CD8-positive, alpha-beta memory T cell (primary cell): ENCODE measurements at places on chromosomes 7 and 10. TPM values are rescaled to one million over a fixed set of nuclear protein-coding genes. Genes with fewer than 3 reads are reported as not detected.
A peak's percentile ranks its signal among the peaks of the same experiment; 100 is the strongest.

DNA sequence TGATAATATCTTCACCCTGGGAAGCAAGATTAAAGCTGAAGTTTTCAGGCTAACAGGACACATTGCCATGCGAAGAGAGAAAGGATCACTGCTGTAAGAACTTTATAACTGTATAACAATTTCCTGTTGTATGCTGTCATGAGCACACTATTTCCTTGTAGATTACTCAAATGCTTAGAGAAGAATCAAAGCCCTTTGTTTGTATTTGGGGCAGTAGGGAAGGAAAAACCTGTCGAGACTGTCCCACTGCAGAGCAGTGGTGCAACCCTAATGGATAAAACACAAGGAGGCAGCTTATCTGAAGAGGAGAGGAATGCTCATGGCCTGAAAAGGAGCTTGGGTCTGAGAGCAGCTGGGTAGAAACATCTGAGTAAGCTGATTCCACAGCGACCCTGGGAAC, 327.7 kb upstream of the NPSR1 start:
- DNase-seq, result no peak

DNA sequence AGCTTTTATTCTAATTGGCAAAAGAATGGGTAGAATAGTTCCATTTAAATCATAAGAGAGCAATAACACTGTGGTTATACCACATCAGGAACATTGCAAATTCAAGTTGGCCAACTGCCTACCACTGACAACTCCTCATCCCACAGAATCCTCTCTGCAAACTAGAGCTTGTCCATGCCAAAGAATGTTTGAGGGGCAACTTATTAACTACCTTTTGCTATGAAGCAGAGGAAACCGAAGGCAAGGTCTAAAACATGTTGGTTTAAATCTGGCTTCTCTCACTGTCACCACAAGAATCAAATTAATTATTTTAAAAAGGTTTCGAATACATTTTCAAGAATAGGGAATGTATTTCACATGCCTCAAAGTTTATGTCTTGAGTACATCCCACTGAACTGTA, 36.0 kb downstream of the RHOBTB1 start:
- no peak for DNase-seq

DNA sequence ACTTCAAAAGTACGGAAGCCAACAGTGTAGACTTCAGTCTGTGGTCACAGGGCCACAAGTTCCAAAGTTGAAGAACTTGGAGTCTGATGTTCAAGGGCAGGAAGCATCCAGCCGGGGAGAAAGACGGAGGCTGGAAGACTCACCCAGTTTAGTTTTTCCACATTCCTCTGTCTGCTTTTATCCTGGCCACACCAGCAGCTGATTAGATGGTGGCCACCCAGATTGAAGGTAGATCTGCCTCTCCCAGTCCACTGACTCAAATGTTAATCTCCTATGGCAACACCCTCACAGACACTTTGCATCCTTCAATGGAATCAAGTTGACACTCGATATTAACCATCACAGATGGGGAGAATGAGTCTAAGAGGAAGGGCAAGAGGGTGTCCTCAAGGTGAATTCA, 19.3 kb upstream of the FRMD4A start:
- no peak for DNase-seq

DNA sequence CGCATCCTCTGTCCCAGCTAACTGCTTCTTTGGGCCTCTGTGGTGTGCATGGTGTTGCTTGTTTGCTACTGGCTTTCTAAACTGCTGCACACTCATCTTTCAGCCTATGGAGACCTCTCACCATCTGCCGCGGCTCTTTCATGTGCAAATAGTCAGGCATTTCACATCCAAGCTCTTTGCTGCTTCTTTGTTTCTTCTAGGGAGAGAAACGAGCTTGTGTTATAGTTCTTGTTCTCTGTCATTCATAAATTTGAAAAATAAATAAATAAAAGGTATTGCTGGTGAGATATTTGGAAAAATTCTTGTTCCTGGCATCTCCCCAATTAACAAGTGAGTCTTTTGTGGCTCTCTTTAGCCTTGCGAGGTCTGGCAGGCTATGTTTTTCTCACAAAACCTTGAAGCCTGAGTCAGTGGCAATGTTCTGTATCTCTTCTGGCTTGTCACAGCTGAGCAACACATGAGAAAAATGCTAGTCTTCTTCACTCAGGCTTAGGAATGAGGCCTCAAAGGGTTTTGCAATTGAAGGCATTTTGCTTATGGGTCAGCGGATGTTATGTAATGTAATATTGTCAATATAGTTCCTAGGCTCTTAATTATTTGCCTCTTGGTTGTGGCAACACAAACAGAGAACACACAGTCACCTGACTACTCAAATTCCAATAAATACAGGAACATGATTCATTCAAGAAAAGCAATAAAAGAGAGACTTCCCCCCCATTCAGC, 274.0 kb downstream of the FRMD4A start:
- DNase-seq, result no peak

GRCh38 chr10:33330543-33331378, 3.7 kb downstream of the NRP1 start:
- DNase-seq, result peak; percentile 45

DNA sequence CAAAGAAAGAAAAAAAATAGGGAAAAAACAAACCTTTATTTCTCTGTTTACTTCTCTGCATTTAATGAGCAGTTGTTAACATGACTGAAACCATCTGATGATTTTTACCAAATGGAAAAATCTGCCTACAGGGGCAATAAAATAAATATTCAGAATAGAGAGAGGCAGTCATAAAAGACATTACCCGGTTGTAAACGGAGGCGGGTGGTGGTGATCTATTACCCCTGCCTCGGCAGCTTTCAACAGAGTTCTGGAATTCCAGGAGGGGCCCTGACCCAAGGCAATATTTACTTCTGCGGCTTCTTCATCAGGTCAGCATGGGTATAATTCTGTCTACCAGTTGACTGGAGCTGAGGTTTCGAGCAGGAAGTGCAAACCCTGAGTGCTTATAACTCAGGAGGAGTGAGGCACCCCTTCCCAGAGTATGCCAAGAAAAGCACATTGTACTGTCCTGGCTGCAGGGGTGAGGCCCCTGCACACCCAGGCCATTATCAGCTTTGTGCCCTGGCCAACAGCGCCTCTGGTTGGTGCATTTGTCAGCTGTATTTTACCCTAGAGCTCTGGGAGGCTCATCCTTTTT, 8.2 kb upstream of the CXCL12 start:
- no peak for DNase-seq

- no peak for DNase-seq
These were observed 38.1 kb downstream of the RELN start for GRCh38 chr7:103951311-103951710.

DNA sequence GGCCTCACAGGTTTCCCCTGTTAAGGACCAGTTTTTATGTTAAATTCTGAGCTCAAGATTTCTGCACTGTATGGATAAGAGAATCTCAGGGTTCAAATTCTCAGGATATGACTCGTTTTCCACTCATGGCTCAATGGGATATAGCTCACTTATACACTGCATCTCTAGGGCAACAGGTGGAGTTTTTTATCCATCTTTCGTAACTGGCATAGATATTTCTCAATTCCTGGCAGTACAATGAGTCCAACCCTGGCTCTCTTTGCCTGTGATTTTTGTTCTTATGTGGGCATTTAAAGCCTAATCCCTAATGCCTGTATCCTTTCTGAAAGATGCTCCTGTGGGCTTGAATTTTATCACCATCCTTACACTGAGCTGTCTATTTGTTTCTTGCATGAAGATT, 7.6 kb downstream of the CCDC172 start:
- DNase-seq, result no peak

GRCh38 chr7:95411036-95411435, 14.9 kb upstream of the PON3 start:
- no peak for DNase-seq

GRCh38 chr7:37467002-37467401, 18.3 kb upstream of the ELMO1 start:
- DNase-seq, result no peak

DNA sequence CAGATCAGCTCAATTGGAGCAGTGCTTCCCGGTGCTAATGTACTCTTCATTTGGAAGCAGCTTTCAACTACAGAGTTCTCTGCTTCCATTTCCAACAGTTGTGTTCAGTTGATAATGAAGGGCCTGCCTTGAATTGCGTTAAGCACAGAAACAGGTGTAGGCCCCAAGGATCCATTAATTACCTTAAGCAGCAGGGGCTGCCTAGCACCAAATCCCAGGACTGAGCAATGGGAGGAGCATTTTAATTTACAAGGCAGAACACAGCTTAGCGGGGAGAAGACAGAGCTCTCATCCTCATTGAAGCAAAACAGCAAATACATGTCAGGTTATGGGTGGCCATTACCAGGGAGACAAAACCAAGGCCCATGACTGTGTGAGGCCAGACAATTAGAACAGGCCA, 349.6 kb downstream of the TFEC start:
- DNase-seq, result no peak

DNA sequence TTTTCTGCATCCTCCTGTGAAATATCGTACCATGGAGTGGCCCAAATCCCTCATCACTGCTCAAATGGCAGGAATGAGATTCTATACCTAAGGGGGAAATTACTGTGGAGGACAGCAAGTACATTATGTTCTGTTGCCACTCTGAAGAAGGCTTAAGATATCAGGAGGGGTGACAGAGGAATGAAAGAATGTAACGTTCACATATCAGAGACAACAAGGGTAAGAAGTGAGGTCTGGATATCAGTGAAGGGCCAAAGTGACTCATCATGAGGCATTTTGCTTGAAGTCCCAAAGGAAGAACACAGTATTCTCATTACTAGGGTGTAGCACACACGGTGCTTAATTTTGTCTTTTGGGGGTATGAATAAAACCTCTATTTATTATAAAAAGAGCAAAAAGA, 71.5 kb upstream of the SLC13A1 start:
- DNase-seq, result no peak

DNA sequence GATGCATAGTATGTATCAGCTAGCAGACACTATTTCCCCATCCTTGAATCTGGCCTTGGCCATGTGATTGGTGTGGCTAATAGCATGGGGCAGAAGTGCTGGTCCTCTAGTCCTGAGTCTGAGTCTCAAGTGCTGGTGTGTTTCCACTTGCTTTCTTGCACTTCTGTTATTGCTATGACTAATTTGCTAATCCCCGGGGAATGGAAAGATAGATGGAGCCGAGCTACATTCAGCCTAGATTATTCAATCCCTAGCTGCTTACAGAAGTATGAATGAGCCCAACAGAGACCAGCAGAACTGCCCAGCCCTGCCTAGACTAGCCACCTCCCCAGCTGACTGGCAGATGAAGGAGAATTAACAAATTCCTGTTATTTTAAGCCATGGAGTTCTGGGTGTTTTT, 53.2 kb upstream of the SYPL1 start:
- no peak for DNase-seq

- DNase-seq, result no peak
These were observed 223.7 kb downstream of the LHFPL3 start for GRCh38 chr7:104552102-104552501.

- no peak for DNase-seq
These were observed 75.2 kb downstream of the USP6NL start for GRCh38 chr10:11536228-11536627.

- DNase-seq, result no peak
These were observed 859 bp upstream of the CH25H start for GRCh38 chr10:89207801-89208551.

- DNase-seq, result no peak
These were observed 364.1 kb downstream of the GATA3 start for GRCh38 chr10:8418631-8419030.

DNA sequence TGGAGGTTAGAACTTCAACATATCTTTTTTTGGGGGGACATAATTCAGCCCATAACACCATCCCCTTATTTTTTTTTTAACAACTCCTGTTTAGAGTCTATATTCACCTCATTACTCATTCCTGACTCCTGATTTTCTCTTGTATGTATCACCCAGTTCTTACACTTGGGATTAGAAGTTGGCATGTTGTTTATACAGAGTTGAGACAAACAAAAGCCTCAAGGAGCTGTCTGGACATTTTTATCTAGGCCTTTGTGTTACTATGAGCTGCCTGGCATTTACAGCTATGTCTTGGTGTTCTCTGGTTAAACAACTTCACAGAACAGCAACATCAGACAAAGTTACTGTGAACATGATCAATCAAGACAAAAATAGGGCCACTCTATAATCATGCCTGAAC, 517.5 kb downstream of the KIF20B start:
- no peak for DNase-seq

GRCh38 chr7:148335790-148336189, 254.8 kb upstream of the C7orf33 start:
- DNase-seq, result no peak

GRCh38 chr10:69568472-69569395, 4.5 kb downstream of the NEUROG3 start:
- DNase-seq, result no peak

DNA sequence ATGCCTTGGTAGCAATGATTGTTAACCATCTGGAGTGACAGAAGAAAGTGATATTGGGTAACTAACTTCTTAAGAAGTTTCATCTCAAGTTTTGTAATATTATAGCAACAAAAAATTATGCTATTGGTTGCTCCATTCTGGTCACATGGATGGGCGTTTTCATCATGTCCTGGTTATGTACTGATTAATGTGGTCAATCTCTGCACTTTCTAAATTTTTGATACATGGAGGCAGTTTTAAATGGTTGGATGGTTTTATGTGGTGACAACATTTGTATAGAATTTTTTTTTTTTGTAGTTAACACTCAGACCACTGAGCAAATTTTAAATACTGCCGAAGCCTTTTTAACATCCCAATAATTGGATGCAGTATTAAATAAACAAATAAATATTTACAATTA, 55.2 kb upstream of the CCAR1 start:
- no peak for DNase-seq

GRCh38 chr7:30166155-30166840, 31.5 kb downstream of the MTURN start:
- no peak for DNase-seq

DNA sequence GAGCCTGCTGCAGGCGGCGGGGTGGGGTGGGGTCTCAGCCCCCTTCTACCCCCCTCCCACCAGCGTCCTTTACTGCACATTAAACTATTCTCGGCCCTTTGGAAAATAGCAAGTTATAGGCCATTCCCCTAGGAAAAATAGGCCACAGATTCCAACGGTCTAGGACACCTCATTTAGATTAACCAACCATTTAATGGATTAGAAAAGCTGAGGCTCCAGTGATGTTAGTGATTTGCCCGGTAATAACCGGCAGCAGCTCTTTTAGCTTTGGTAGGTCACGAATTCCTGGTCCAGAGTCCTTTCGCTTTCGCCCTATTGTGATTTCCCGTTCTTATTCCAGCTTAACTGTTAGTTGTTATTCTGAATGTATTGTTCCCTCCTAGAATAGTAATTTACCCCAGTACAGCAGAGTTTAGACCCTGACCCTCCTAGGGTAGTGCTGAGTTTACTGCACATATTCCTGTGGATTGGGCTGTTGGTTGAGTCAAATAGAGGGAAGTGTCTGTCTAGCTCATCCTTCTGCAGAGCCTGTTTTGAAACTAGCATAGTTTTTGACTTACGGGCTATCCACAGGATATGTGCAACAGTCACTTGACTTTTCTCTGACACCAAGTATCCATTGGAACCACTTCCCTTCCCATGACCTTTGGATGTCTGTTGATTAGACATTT, 754 bp downstream of the GSTO1 start:
- no peak for DNase-seq

STEAP1 gene
- total RNA-seq, result not detected

TYW1B gene
- total RNA-seq, result 5.1 TPM

RAB19 gene
- 10.4 TPM for total RNA-seq

KLHL7 gene
- 20.4 TPM for total RNA-seq

NPFFR1 gene
- total RNA-seq, result not detected

CPA4 gene
- not detected for total RNA-seq

LRRC18 gene
- not detected for total RNA-seq

PRSS2 gene
- not detected for total RNA-seq

OR13A1 gene
- total RNA-seq, result not detected

MUC3A gene
- total RNA-seq, result not detected
